ENCODE measurements at places on chromosomes 5 and 9.

DNA sequence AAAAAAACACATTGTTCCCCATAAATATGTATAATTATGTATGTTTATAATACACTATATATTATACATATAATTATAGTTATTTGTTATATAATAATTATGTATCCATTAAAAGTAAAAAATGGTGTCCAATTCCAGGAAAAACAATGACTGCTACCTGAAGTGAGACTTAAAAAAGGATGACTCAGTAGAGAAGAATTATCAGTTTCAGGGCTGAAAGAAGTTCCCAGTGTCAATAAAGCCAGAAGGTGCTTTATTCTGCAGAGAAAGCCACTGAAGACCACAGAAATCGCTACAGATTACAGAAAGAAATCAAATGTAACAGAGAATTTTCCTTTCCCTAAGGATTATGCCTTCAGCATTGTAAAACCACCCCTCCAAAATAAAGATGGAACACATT, 50.9 kb downstream of the ANKRD31 start:
- no peaks in the 10 kb centered on the region for H3K27me3 ChIP-seq
- no peak overlapping the region for H3K27ac ChIP-seq
- no peak for ATAC-seq

- no peak for ATAC-seq
- no peaks in the 10 kb centered on the region for H3K36me3 ChIP-seq
- H3K27ac ChIP-seq = no peak overlapping the region
- no peaks in the 10 kb centered on the region for H3K27me3 ChIP-seq
- no peak overlapping the region for H3K4me3 ChIP-seq
Measured at GRCh38 chr5:76765249-76765648, 49.3 kb downstream of the F2R start.

- no peak overlapping the region for H3K4me3 ChIP-seq
- H3K27me3 ChIP-seq = no peaks in the 10 kb centered on the region
- ATAC-seq = no peak
- no peak overlapping the region for H3K27ac ChIP-seq
- peaks cover 39% of the 10 kb centered on the region for H3K36me3 ChIP-seq
- peaks cover 4% of the 10 kb centered on the region for H3K4me1 ChIP-seq
Measured at GRCh38 chr9:131915181-131915580, 164.5 kb downstream of the MED27 start.

DNA sequence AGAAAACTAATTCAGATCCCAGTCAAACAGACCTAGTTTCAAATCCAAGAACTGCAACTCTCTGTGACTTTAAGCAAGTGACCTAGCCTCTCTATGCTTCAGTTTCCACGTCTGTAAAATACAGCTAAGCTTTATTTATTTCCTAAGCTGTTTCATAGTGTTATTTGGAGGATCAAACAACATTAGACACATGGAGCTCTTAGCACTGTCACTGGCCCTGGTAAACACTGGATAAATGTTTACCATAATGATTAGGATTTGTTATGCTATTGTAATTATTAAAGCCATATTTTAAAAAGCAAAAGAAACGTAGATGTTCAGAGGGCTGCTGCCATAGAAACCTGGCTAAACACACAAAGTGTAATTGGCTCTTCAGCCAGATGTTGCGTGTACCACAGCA, 26.6 kb upstream of the C5orf58 start:
- H3K36me3 ChIP-seq = no peaks in the 10 kb centered on the region
- ATAC-seq = no peak
- H3K27me3 ChIP-seq = peaks cover 27% of the 10 kb centered on the region
- no peak overlapping the region for H3K27ac ChIP-seq
- H3K4me3 ChIP-seq = no peak overlapping the region
- H3K4me1 ChIP-seq = no peaks in the 10 kb centered on the region

- no peak for ATAC-seq
- no peak overlapping the region for H3K4me3 ChIP-seq
- H3K4me1 ChIP-seq = no peaks in the 10 kb centered on the region
- H3K27me3 ChIP-seq = peaks cover 67% of the 10 kb centered on the region
- H3K27ac ChIP-seq = no peak overlapping the region
Measured at GRCh38 chr5:56962286-56962685, 10.4 kb upstream of the MIER3 start.

DNA sequence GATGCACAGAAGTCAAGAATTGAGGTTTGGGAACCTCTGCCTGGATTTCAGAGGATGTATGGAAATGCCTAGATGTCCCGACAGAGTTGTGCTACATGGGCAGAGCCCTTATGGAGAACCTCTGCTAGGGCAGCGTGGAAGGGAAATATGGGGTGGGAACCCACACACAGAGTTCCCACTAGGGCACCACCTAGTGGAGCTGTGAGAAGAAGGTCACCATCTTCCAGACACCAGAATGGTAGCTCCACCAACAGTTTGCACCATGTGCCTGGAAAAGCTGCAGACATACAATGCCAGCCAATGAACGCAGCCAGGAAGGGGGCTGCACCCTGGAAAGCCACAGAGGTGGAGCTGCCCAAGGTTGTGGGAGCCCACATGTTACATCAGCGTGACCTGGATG, 104.5 kb downstream of the STK32A start:
- H3K36me3 ChIP-seq = no peaks in the 10 kb centered on the region
- H3K4me1 ChIP-seq = no peaks in the 10 kb centered on the region
- no peak overlapping the region for H3K4me3 ChIP-seq
- ATAC-seq = no peak
- H3K27ac ChIP-seq = no peak overlapping the region

GRCh38 chr5:589588-589987, 22.6 kb upstream of the CEP72 start:
- no peak overlapping the region for H3K4me3 ChIP-seq
- H3K4me1 ChIP-seq = no peaks in the 10 kb centered on the region
- H3K27me3 ChIP-seq = peaks cover 59% of the 10 kb centered on the region
- no peak for ATAC-seq

- no peaks in the 10 kb centered on the region for H3K36me3 ChIP-seq
- H3K4me3 ChIP-seq = no peak overlapping the region
- ATAC-seq = no peak
- no peaks in the 10 kb centered on the region for H3K4me1 ChIP-seq
- H3K27ac ChIP-seq = no peak overlapping the region
Measured at GRCh38 chr9:98427491-98427890, 172.0 kb upstream of the TBC1D2 start.

DNA sequence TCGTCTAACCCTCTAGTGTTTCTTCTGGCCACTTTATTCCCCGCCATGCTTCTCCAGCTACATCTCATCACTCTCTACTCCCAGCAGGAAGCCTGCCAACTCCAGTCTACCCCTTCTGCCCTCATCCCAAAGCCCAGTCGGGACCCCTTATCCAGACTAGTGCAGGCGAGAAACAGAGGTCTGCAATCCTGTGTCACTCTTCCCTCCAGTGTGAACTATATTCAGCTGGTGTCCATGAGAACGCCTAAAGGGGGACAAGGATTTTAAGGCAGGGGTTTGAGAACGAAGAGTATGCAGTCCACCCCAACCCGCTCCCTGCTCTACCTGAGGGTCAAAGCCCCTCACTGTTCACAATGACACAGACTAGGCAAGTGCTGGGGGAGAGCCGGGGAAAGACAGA, 41.7 kb upstream of the GABRP start:
- no peak overlapping the region for H3K4me3 ChIP-seq
- no peaks in the 10 kb centered on the region for H3K36me3 ChIP-seq
- ATAC-seq = no peak
- peaks cover 50% of the 10 kb centered on the region for H3K27me3 ChIP-seq
- H3K27ac ChIP-seq = no peak overlapping the region
- peaks cover 6% of the 10 kb centered on the region for H3K4me1 ChIP-seq

GRCh38 chr5:133269691-133270090, 217.9 kb downstream of the HSPA4 start:
- no peaks in the 10 kb centered on the region for H3K36me3 ChIP-seq
- no peak overlapping the region for H3K4me3 ChIP-seq
- H3K4me1 ChIP-seq = peaks cover 5% of the 10 kb centered on the region
- no peak overlapping the region for H3K27ac ChIP-seq

DNA sequence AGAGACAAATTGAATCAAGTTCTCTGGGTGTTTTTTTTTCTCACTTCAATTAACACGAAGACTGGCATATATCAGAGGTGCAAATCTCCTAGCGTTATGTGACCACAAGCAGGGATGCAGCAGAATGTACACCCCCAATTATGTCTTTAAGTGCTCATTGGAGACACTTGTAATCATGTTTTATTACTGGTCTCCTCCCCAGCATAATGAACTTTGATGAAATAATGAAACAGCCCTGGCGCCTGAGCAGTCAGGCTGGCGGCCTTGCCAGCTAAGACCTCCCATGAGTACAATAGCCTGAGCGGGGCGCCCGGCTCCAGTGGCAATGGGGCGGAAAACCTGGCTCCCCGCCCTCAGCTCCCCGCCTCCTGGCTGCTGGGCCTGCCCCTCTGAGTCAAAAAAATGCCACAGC, 209.4 kb upstream of the MSX2 start:
- no peak overlapping the region for H3K4me3 ChIP-seq
- ATAC-seq = no peak

GRCh38 chr5:106241409-106241808, 1429.3 kb downstream of the EFNA5 start:
- no peak overlapping the region for H3K4me3 ChIP-seq
- no peaks in the 10 kb centered on the region for H3K27me3 ChIP-seq
- H3K4me1 ChIP-seq = no peaks in the 10 kb centered on the region
- H3K27ac ChIP-seq = no peak overlapping the region
- no peaks in the 10 kb centered on the region for H3K36me3 ChIP-seq
